ENCODE measurements at places on chromosomes 13 and 19. TPM values are rescaled to one million over a fixed set of nuclear protein-coding genes. Genes with fewer than 3 reads are reported as not detected.

DMRTC2 gene
- total RNA-seq = not detected

DNA sequence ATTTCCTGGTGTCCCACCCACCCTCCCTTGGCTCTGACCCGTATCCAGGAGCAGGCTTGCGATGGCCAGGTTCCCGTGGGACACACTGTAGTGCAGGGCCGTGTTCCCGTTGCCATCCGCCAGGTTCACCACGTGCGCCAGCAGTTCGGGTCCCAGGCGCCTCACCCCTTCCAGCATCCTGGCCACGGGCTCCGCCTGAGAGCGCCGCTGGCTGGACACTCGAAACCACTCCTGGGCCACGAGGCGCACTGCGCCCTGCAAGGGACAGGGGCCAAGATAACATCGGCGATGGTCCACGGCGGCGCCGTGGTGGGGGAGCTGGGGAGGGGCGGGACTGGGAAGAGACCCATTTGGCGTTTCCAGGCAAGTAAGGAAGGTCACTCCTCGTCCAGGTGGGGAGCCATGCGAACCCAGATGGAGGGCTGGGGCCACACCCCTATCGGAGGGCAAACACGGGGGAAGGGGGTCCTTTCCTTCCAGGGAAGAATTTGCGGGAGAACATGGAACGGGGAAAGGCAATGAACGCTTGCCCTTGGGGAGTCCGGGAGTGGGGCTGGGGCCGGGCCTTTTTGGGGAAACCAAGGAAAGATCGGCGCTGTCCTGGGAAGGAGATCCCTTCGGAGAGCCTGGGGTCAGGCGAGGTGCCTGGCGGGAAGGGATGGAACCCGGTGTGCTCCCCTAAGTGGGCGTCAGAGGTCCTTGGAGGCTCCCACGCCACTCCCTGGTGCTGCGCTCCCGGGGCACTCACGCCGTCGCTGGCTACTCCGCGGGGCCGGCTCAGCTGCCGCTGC is 9.9 kb downstream of the KANK3 start:
- peaks cover 10% of the 10 kb centered on the region for H3K4me1 ChIP-seq
- peaks cover 4% of the 10 kb centered on the region for H3K36me3 ChIP-seq

DNA sequence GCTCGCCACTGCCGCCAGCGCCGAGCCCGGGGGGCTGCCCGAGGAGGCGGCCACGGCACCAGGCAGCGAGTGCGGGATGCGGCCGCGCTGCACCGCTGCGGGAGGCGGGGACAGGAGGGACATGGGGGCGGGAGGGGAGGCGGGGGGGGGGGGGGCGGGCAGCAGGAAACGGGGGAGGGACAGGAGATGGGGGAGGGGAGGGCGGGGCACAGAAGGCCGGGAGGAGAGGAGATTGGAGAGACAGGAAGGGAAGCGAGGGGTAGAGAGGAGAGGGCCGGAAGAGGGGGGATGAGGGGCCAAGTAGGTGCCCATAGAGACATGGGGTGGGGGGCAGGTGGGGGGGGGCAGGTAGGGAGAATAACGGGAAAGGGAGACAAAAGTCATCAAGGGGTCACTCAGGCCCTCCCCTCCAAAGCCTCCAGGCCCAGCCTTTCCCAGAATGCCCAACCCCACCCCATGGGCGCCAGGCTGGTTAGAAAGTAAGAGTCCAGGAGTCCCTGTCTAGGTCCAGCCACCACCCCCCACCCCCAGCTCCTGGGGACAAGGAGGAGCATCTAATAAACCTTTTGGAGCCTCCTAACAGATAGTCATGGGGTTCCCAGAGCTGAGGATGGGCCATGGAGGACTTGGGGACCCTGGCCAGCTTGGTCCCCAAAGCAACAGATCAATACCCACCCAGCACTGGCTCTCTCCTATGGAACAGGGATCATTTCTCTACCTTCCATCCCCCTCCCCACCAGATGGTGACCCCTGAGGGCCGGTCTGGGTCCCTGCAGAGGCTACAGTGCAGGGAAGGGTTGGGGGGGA is 9.5 kb downstream of the NR2F6 start:
- H3K4me3 ChIP-seq = peak overlapping the region; percentile 68
- peak overlapping the region; percentile 77 for H3K27ac ChIP-seq
- H3K36me3 ChIP-seq = peaks cover 50% of the 10 kb centered on the region
- DNase-seq = no peak

DNA sequence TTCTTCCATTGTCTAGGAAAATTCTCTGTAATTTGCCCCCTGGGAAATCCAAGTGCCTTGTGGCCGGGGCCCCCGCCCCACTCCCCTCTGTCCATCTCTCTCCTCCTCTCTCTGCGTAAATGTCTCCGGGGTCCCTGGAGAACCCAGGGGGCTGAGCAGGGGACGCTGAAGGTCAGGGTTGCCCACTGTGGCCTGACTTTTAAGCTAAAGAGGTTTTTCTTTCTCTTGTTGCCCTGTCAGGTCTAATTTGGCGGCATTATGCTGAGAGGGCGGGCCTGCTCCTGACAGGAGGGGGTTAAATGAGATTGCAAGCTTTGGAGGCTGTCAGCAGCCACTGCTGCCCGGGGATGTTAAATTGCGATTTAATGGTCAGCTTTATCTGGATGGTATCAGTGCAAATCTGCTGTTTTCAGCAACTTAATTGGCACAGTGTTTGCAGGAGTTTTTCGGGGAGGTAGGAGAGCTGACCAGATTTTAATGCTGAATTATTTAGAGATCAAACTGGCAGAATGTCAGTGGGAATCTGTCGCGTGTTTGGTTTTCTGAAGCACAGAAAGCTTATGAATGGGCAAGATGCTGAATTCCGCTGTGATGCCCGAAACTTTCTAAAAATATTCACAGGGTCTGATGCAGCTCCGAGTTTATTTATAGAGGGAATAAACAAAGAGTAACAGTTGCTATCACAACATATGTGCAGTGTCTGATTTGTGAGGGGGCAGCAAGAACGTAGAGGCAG is 93.2 kb upstream of the SOX1 start:
- no peaks in the 10 kb centered on the region for H3K4me1 ChIP-seq
- H3K36me3 ChIP-seq = no peaks in the 10 kb centered on the region
- H3K27me3 ChIP-seq = no peaks in the 10 kb centered on the region
- H3K27ac ChIP-seq = no peak overlapping the region

DNA sequence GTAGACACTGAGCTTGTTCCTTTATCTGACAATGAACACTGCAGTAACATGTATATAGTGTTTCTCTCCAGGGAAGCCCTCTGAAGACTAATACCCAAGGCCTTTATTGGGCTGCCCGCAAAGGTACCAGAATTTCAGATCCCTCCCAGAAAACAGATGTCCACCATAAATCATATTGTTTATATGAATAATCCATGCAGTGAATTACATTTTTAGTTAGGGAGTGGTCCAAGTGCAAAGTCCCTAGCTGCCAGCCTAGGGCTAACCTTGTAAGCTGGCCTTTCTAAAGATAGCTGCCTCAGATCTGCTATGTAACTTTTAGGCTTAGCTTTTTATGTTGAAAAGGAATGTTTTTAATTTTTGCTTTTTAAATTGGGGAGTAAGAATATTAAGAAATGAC is 44.7 kb downstream of the TDRD3 start:
- H3K27me3 ChIP-seq = no peaks in the 10 kb centered on the region
- no peaks in the 10 kb centered on the region for H3K36me3 ChIP-seq
- DNase-seq = no peak
- no peak overlapping the region for H3K27ac ChIP-seq
- H3K4me3 ChIP-seq = no peak overlapping the region

DNA sequence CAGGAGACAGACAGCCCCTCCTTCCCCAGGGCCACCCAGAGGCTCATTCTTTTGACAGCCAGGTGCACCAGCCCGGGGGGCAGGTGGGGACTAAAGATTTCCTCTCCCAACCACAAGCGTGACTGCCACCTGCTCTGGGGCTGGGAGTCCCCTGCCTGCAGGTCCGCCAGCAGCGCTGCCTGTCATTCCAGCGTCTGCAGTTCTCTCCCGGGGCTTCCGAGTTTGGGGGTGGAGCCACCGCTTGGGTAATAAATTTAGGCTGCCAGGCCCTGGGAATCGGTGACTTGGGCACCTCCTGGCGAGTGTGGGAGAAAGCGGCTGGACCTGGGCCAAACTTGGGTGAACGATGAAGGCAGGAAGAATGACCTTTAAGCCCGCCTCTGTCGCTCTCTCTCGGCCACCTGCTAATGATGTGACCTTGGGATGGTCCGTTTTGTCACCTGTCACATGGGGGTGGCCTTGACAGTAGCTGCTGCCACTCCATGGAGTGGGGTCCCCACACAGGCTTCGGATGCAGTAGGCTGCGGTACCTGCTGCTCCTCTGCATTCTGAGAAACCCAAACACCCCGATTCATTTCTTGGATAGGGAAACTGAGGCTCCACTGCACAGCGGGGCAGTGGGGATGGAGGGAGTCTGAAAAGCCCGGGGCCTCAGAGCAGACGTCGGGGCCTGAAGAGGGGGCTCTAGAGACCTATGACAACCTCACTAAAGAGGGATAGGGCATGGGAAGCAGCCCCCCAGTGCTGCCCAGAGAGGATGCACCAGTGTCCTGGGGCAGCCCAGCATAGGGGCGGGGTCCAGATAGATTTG is 12.8 kb downstream of the FUT6 start:
- no peaks in the 10 kb centered on the region for H3K36me3 ChIP-seq
- no peak overlapping the region for H3K27ac ChIP-seq
- H3K4me3 ChIP-seq = no peak overlapping the region
- no peaks in the 10 kb centered on the region for H3K4me1 ChIP-seq

- no peaks in the 10 kb centered on the region for H3K27me3 ChIP-seq
- no peak for DNase-seq
- no peak overlapping the region for H3K27ac ChIP-seq
- peaks cover 19% of the 10 kb centered on the region for H3K4me1 ChIP-seq
- H3K36me3 ChIP-seq = peaks cover 35% of the 10 kb centered on the region
- H3K4me3 ChIP-seq = no peak overlapping the region
Observed at GRCh38 chr13:113555141-113555540, 29.4 kb upstream of the TFDP1 start.

CABP5 gene
- not detected for total RNA-seq

DNA sequence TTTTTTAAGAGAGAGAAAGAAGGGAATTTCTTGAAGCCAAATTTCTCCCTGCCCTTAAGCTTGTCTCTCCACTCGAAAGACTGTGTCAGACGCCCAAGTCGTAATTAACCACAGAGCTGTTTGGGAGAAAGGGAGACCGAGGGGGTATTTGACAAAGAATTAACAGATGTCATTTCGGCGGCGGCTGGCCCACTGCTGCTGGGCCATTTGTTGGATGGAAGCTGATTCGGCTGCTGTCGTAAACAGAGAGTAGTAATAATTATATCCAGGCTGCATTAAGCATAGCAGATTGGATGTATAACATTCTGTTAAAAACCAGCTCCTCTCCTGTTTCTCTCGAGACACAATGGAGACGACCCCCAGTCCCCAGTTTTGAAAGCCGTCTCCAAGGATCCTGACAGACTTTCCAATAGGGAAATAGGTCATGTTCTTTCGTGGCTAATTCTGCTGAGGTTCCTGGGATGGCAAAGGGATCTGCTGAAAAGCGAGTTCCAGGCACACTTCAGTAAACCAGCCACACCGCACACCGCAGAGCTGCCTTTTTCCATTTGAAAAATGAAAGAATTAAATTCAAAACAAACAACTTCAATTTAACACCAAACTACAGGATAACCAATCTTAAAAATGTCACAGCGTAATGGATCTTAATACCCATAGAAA is 71.5 kb downstream of the KCTD15 start:
- no peak overlapping the region for H3K27ac ChIP-seq
- no peaks in the 10 kb centered on the region for H3K36me3 ChIP-seq
- H3K27me3 ChIP-seq = no peaks in the 10 kb centered on the region
- no peak for DNase-seq

DNA sequence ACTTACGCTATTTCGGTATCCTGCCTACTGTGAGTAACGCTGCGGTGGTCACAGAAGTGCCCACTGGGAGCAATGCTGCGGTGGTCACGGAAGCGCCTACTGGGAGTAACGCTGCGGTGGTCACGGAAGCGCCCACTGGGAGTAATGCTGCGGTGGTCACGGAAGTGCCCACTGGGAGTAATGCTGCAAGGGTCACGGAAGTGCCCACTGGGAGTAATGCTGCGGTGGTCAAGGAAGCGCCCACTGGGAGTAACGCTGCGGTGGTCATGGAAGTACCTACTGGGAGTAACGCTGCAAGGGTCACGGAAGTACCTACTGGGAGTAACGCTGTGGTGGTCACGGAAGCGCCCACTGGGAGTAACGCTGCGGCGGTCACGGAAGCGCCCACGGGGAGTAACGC is 52.1 kb upstream of the SOX1 start:
- H3K4me3 ChIP-seq = no peak overlapping the region
- H3K27me3 ChIP-seq = peaks cover 8% of the 10 kb centered on the region
- H3K27ac ChIP-seq = no peak overlapping the region
- H3K36me3 ChIP-seq = no peaks in the 10 kb centered on the region
- DNase-seq = no peak
- no peaks in the 10 kb centered on the region for H3K4me1 ChIP-seq

DNA sequence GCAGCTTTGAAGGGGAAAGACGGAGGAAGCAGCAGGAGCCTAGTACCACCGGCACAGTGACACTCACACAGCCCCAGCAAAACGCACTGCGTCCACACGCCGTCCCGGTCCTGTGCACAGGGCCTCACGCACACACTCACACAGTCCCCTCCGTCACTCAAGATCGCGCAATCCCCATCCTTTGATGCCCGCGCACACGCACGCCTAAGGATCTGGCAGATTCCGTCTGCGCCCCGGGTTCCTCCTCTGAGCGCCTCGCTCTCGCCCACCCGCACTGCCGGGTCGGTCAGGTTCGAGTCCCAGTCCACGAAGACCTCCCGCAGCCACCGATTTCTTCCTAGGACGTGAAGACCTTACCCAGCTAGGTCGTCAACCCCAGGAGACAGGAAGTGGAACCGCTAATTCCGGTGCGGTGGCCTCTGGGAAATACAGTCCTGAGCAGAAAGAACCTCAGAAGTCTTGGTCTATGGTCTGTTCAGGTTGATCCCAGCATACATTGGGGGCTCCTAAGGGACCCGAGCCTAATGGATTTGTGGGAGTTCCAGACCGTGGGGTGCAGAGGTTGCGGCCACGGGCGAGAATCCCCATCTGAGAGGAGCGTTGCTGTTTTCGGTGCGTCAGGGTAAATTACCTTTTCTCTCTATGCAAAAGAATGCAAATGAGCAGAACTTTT is at the start of gene ZNF780B:
ZNF780B (minus strand) TSS at position 400 of the 673 bp plus-strand sequence. CDS start 5,899 bp downstream, outside the sequence.
- H3K4me1 ChIP-seq = peaks cover 27% of the 10 kb centered on the region
- peak; percentile 69 for DNase-seq
- peak within 1 kb of the TSS; percentile 79 for H3K27ac ChIP-seq
- no peaks in the 10 kb centered on the region for H3K27me3 ChIP-seq
- H3K4me3 ChIP-seq = peak within 1 kb of the TSS; percentile 47

MED25 gene
- total RNA-seq = 45.8 TPM

HCST gene
- total RNA-seq = 2.3 TPM

IL11 gene
- not detected for total RNA-seq

- H3K27me3 ChIP-seq = no peaks in the 10 kb centered on the region
- no peaks in the 10 kb centered on the region for H3K4me1 ChIP-seq
- H3K27ac ChIP-seq = no peak overlapping the region
- no peak overlapping the region for H3K4me3 ChIP-seq
Observed at GRCh38 chr19:7895565-7895964, 7.3 kb downstream of the LRRC8E start.

All from heart left ventricle (tissue), 16 donors.